Naive thymus-derived CD8-positive, alpha-beta T cell (primary cell): ENCODE measurements at places on chromosomes 5 and 9. TPM values are rescaled to one million over a fixed set of nuclear protein-coding genes. Genes with fewer than 3 reads are reported as not detected.

- DNase-seq: no peak
These were observed 23.6 kb upstream of the TNFSF8 start for GRCh38 chr9:114953959-114954358.

DOCK2 gene
- total RNA-seq: 182 TPM

- no peak for DNase-seq
These were observed 339.1 kb downstream of the SPATA31D1 start for GRCh38 chr9:82327641-82328040.

F12 gene
- not detected for total RNA-seq

SHC3 gene
- 0.42 TPM for total RNA-seq

DNA sequence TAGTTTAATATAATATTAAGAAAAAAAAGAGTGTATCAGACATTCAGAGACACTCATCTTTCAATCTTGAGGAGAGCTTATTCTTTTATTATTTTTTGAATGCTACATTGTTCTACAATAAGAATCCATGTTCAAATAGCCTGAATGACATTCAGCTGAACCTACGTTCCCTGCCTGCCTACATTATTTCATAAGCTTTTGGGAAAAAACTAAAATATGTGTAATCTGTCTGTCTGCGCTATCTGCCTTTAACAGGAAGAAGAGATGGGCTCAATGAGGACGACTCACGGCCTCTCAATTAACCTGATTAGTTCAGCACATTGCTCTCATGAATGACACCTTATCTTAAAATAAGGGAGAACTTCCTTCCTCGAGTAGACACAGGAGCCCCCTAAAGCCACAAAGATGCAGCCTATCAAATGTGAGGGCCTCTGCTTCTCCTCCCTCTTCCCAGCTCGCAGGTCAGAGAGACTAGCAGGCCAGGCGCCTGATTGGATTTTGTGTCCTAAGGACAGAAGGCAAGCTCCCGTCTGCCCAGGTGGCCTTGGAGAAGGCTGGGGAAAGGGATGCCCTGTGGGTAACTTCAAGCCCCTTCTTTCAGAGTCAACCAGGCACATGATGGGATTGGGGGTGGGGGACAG is 37.8 kb downstream of the EBF1 start:
- DNase-seq: no peak

JAKMIP2 gene
- total RNA-seq: 0.44 TPM

FOXD4L3 gene
- 0.29 TPM for total RNA-seq
